ENCODE measurements at places on chromosomes 16 and 17.

GRCh38 chr17:18980682-18981334 is 23.8 kb downstream of the FAM83G start:
- no peak for DNase-seq

DNA sequence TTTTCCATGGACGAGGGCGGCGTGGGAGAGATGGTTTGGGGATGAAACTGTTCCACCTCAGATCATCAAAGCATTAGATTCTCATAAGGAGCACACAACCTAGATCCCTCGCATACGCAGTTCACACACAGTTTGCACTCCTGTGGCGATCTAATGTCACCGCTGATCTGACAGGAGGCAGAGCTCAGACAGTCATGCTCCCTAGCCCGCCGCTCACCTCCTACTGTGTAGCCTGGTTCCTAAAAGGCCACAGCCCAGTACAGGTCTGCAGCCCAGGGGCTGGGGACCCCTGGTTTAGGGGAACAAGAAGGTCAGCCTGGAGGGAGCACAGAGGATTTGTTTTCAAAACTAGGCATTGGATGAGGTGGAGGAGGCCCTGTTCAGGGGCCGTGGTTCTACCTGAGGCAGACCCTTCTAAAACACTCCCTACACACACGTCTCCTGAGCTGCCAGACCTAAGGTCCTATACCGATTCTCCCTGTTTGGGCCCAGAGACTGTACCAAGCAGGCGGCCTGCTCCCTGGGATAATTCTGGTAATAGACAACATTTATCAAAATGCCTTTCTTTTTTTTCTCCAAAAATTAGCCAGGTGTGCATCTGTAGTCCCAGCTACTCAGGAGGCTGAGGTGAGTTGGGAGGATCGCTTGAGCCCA is 38.6 kb downstream of the AXIN2 start:
- no peak for DNase-seq

- DNase-seq: no peak
Measured at GRCh38 chr17:45393411-45393810, 39.3 kb downstream of the ARHGAP27 start.

DNA sequence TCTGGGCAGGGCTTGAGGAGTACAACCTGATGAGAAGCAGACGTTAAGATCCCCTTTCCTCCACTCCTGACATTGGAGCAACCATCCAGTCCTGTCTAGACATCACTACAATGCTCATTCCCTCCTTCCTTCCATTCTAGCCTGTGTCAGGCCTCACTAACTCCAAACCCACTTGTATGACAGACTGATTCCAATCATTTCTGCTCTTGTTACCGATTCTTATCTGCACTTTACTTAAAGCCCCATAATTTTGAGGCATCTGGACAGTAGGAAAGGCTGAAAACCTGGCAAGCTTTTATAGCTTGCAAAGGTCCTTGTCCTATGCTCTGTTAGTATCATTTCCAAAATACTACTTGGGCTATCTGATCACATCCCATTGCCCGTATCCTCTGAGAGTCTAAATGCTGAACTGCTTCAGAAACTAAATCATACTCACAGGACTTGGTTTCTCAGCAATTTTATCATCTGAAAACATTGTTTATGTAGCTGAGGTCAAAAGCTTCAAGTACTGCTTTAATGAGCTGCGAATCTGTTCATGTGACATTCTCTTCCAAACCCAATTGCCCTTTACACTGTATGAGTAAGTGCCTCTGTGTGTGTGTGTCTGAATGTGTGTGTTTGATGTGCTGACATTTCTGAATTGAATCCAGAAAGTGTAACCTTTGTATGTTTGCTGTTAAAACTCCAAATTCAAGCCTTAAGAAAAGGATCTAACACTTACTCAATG is 57.2 kb upstream of the CACNG3 start:
- DNase-seq: no peak

DNA sequence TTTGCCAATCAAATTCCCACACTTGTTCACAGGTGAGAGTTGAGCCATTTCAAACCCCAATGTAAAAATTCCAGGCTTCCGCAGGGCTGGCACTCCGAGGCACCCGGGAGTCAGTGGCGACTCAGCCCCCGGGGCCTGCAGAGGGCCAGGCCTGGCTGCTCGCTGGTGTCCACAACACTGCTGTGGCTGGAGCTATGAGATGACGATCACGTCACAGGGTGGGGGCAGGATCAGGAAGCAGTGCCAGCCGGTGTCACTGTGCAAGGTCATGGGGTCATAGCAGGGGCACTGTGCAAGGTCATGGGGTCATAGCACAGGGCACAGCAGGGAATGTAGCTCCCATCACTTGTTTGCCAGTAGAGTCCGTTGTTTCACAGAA is 7.8 kb downstream of the VPS4A start:
- DNase-seq: no peak

DNA sequence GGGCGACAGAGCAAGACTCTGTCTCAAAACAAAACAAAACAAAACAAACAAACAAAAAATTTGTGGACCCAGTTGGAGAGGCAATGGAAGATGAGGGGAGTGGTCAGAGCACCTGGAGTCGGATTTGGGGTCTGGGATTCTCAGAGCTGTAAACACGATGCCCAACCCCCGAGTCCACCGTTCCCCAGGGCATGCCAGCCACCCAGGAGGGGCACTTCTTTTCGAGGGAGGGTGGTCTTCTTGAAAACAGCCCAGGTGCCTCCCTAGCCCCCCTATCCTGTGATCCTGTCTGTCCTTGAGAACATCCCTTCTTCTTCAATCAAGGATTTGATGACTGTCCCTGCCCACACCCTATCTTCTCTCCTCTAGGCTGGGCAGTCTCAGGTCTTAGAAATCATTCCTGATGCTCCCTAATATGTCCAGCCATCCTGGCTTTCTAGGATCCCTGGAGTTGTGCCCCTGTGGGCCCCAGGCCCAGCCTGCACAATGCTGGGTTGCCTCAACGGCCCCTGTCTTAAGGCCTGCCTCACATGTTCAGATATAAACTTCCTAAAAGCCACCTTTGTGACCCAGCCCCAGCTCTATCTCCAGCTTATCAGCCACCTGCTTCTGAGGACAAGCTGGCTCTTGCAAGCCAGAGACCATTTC is 3.1 kb upstream of the SLC13A2 start:
- no peak for DNase-seq

DNA sequence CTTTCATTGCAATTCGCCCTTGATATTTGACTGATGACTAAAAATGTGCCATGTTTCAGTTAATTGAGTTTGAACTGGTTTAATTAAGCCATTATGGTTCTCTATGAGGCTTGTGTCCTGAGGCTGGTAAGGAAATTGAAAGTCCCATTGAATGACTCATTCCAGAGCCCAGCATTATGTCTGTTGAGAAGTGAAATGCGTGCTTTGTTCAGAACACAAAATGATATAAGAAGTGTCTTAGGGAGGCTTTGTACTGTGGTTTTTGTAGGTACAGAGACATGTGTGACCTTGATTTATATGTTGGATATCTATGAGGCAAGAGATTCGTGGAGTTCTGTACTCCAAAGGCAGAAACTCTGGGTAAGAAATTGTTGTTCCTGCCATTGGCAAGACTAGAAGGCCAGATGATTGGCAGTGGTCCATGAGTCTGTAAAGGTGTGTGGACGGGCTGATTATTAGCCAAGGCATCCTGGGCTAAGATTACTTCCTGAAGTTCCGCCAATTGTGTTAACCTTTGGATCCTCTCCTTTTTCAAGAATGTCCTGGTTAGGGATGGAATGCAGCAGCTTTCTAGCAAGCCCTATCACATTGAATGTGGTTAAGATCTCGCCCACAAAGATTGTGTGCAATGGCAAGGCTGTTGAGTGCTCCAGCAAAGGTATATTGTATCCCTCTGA is 103.7 kb downstream of the NPIPB5 start:
- no peak for DNase-seq

DNA sequence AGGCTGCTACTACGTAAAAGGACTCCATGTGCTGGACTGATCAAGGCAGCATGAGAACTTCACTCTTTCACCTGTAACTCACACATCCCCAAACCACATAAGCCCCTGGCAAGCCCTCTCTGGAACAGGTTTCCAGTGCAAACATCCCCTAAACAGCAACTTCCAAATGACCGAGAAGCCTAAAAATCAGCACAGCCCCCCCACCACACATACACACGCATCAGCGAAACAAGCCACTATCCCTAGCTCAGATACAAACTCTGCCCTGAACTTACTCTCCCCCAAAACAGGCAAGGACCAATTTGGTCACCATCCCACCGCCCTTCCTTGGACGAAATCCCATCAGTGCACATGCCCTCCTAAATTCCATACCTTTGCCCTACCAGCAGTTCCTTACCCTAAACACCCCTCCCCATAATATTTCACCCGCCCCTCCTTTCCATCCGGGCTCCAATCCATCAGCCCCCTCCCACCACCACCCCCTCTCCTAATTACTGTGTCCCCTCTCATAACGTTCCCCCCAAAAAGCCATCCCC is 735 bp downstream of the LSM12 start:
- no peak for DNase-seq

- DNase-seq: no peak
Measured at GRCh38 chr17:14261406-14261805, 24.7 kb upstream of the CDRT15 start.

- DNase-seq: no peak
Measured at GRCh38 chr17:31488982-31489294, 97.5 kb downstream of the RAB11FIP4 start.

GRCh38 chr17:34067011-34067410 is 188.1 kb upstream of the CCL2 start:
- DNase-seq: no peak

GRCh38 chr16:3145660-3146059 is 10.8 kb downstream of the ZNF213 start:
- DNase-seq: no peak

GRCh38 chr17:42585353-42585752 is 7.8 kb upstream of the PSMC3IP start:
- DNase-seq: no peak

DNA sequence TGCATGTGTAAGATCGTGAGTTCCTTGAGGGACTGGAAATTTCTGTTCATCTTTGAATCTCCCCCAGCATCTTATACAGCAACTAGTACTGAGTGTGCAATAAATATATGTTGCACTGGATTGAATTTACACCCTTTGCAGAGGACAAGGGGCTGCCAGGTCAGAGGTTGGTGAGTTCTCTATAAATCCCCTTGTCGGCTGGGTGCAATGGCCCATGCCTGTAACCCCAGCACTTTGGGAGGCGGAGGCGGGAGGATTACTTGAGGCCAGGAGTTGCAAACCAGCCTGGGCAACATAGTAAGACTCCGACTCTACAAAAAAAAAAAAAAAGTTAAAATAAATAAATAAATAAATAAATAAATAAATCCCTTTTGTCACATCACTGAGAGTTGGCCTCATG is 9.4 kb upstream of the SP6 start:
- DNase-seq: no peak

DNA sequence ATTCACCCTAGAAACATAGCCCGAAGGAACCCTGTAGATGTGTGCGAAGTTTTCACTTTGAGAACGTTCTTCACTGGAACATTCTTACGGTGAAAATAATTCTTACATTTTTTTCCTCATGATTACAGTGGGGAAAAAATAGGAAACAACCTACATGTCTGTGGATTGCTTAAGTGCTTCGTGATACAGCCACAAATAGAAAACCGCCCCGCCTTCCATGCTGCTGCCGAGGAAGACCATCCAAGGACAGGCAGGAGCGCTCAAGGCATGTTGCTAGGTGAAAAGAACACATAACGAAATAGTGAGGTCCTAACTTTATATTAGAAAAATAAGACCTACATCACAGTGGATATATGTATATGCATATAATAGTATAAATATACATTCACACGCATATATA is 78.8 kb downstream of the BMERB1 start:
- no peak for DNase-seq

Data from esophagus squamous epithelium (tissue), 5 donors.